ENCODE measurements at places on chromosomes 6 and 20.

- DNase-seq = no peak
Observed at GRCh38 chr6:69622230-69622629, 174.6 kb downstream of the LMBRD1 start.

DNA sequence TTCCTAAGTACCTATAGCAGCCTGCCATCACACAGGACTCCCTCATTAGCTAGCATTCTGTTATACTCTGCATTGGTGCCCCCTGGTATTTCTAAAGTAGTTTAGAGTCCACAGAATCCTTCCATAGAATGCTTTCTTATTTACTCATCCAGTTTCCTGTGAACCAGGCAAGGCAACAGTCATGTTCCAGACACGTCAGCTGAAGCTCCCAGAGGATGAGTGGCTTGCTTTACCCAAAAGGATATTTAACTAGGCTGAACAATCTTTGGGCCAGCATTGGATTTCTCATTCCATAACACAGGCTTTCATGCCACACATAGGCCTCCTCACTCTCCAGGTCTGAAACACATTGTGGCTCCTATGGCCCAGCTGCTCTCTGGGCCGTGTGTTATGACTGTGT, 203.8 kb upstream of the MAP3K7 start:
- DNase-seq = no peak

DNA sequence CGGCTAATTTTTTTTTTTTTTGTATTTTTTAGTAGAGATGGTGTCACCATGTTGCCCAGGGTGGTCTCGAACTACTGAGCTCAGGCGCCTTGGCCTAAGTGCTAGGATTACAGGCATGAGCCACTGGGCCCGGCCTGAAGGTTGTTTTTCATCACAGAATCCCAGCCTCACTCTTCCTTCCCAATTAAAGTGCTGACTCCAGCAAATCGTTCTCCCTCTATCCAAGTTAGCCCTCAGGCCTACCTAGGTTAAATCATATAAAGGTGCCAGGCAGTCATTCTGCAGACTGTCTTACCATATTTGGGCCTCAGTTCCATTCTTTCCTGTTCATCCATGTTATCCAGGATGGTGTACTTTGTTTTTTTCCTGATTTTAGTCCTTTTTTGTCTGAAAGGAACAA, 56.4 kb downstream of the ALDH5A1 start:
- DNase-seq = no peak

- DNase-seq = no peak
Observed at GRCh38 chr6:79710127-79710526, 79.0 kb downstream of the SH3BGRL2 start.

GRCh38 chr6:167786853-167787675, 39.6 kb upstream of the AFDN start:
- DNase-seq = no peak

- no peak for DNase-seq
Observed at GRCh38 chr20:1685304-1686052, 27.9 kb upstream of the SIRPG start.

DNA sequence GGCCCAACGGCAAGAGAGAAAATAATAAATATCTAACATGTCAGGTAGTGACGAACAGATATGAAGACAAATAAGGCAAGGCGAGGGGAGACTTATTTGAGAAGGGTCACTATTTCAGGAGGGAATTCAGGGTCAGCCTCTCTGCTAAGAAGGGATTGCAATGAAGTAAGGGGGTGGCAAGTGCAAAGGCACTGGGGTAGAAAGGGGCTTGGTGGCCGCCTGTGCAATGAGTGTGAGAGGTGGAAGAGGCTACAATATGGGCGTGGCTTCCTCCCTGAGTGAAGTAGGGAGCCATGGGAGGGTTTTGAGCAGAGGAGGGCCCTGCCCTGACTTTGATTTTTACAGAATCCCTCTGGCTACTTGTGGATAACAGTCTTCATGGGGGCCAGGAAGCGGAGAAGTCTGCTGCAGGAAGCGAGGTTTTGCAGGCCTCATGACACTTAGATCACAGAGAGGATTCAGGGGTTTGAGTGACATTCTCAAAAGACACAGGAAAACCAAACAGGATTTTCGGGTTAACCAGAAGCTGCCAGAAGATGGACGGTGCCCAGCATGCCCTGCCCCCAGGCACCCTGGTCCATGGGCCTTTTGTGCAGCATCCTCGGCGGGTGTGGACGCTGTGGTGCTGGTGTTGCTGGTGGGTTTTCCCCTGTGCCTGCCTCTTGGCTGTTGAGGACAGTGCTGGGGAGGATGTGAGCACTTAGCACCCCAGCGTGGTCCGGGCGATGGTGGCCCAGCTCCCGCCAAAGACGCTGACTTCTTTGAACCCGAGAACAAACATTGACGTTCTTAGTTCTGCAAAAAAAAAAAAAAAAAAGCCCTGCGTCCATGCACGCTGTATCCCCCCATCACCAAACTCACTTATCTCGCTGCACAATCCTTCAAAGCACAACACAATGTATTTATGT, 124.2 kb upstream of the PTPN1 start:
- DNase-seq = no peak

- DNase-seq = peak; percentile 59
Observed at GRCh38 chr20:46056970-46057855, 28.2 kb downstream of the SLC12A5 start.

DNA sequence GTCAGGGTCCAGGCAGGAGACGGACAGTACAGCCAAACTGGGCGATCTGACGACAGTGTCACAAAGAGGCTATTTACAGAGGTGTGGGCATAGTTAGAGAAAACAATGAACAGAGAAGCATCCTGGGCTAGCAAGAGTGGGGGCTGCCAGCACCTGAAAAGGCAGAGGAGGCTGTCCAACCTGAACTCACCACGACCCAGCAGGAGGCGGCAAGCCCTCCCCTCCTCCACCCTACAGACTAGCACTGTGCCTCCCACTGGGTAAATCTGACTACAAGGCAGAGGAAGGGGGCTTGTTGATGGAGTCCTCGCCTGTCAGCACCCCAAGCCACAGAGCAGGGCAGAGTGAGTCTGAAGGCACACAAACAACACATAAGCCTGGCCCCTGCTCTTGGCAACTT, 52.8 kb upstream of the CDYL start:
- no peak for DNase-seq

- DNase-seq = no peak
Observed at GRCh38 chr6:1984346-1984994, 260.9 kb downstream of the GMDS start.

GRCh38 chr6:115908906-115909559, 151.7 kb downstream of the FRK start:
- no peak for DNase-seq

GRCh38 chr20:10508468-10509251, 73.6 kb downstream of the SLX4IP start:
- DNase-seq = no peak

DNA sequence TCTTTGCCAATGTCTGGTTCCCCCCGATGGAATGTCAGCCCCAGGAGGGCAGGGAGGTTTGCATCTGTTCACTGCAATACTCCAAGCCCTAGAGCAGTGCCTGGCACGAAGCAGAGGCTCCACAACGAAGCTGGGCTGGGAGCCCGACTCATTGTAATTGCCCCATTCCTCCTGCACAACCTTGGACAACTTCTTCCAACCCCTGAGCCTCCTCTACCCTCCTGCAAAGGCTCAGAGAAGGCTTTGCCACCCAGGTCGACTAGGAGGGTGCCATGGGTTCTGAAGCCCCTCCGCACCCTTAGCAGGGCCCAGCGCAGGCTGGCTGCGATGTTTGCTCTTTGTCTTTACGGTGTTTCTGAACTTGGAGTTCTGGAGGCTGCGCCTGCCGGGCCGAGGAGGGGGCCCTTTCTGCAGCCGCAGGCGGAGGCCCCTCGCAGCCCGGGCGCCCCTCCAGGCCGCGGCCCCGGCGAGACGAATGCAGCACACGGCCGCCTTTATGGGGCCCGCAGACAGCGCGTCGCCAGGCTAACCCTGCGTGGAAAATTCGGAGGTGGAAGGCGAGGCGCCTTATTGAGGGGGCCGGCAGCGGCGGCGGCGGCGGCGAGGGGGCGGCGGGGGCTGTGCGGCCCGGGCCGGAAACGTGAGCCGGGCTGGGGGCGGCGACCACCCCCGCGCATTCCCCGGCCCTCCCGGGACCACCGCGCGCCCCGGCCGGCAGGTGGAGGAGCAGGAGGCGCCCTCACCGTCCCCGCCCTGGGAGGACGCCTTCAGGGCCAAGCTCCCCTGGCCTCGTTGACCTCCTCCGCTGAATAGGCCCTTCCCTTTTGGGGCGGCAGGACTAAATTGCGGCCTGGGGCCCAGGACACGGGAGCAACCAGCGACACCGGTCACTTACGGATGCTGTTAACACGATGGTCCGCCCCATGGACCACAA, 27.0 kb downstream of the SNAI1 start:
- no peak for DNase-seq

DNA sequence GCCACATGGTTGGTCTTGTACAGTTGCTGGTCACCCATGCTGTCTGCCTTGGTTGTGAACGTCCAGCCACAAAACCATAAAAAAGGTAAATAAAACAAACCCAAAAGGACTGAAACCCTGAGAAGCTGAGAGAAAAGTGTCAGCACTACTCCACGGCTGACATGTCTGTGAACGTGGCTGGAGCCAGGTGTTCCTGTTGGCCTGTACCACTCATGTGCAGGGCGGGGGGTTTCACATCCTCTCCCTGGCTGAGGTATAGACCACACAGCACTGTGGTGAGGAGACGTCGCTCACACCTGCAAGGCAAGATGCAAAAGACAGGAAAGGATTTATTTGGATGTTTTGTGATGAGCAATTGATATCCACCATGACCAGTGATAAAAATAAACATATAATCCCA, 51.9 kb upstream of the MRPS10 start:
- DNase-seq = no peak

- DNase-seq = no peak
Observed at GRCh38 chr6:3997177-3997770, 81.7 kb downstream of the FAM217A start.

DNA sequence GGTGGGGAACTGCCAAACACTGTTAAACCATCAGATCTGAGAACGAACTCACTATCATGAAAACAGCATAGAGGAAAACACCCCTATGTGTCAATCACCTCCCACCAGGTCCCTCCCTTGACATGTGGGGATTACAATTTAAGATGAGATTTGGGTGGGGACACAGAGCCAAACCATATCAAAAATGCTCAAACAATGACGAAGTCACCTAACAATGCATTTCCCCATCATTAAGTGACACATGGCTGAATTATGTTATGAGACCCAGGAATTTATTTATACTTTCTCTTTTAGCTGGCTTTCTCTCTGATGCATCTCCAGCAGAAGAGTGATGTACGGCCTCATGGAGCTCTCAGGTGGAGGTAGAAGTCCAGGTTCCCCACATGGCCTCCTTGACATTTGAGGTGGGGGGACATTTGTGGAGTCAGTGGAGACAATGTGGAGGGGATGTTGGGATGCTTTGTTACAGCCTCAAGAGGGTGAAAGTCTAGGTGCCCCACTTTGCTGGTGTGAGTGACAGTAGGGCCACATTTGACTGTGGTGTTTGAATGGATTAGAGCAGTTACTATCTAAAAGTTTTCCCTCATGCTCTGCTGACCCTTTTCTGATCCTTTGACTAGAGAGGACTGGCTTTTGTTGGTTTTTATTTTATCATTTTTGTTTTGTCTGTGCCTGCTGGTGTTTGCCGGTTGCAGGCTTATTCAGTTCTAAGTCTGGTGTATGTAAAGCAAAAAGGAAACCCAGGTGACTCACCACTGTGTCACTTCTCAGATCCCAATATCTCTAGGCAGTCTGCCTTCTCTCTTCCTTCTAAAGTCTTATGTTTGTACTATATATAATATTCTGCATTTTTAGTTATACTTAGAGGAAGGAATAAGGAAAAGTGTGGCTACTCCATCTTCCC, 18.5 kb upstream of the DCBLD1 start:
- DNase-seq = no peak

DNA sequence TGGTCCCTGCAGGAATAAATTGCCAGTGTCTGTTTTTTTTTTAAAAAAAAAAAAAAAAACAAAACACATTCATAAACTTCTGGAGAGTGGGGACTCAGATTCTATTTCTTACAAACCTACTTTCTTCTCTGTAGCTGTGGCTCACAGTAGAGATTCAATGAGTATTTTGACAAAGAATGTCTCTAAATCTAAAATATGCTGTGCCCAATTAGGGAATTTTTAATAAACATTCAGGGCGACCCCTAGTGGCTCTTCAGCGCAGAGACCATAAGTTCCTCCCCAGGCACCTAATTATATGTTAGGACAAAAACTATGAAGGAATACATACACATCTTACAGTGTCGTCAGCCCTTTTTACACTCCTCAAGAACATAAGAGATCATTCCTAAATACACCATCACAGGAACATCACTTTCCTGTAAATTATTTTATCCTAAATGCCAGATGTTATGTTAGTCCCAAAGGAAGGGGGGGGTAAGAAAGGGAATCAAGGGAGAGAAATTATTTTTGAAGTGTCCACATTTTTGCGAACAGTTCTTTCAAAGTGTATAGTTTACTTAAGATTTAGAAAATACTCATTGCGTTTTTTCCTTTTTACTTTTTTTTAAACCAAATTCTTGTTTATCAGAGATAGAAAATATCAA, 21.8 kb upstream of the NAA20 start:
- DNase-seq = no peak

- no peak for DNase-seq
Observed at GRCh38 chr20:6269168-6269873, 146.5 kb upstream of the FERMT1 start.

- peak; percentile 10 for DNase-seq
Observed at GRCh38 chr6:169881976-169882375, 130.6 kb downstream of the ERMARD start.

DNA sequence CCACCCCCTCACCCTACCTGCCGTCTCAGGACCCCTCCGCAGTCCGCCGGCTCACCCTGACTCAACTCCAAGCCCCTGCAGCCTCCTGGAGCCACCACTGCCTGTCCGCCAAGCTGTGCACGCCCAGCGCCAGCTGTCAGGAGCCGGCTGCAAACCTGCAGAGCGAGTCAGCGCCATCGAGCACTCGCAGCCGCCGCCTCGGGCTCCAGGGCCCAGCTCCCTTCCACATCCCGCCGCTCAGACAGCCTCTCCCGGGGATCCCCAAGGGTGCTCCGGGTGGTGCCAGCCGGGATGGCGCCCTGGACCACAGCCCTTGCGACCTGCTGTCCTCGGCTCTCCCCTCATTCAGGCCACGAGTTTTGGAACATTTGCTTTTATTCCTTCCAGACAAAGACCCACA, 4.3 kb downstream of the TNNC2 start:
- DNase-seq = no peak

- no peak for DNase-seq
Observed at GRCh38 chr6:151179321-151179720, 60.4 kb upstream of the AKAP12 start.

DNA sequence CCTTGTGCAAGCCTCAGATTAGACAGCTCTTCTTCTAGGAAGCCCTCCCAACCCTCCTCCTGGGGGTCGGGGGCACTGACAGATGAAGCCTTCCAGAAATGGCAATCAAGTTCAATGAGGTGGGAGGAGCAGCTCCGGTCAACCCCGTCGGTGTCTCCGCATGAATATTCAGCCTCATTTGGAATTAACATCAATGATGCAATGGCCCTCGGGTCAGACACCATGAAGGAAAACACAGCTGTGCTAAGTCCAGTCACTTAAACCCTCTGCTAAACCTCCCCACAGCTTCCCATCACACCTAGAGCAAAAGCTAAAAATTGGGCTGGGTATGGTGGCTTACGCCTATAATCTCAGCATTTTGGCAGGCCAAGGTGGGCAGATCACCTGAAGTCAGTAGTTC, 36.5 kb downstream of the ZNF217 start:
- DNase-seq = no peak

GRCh38 chr20:5402903-5403531, 86.3 kb upstream of the PROKR2 start:
- DNase-seq = no peak

- DNase-seq = no peak
Observed at GRCh38 chr6:149184523-149184922, 133.0 kb upstream of the TAB2 start.

Data from liver (tissue), 10 donors.